ENCODE measurements at places on chromosomes 5 and 9.
A peak's percentile ranks its signal among the peaks of the same experiment; 100 is the strongest.

GRCh38 chr9:38389313-38389712, 3.2 kb upstream of the ALDH1B1 start:
- DNase-seq, result no peak

DNA sequence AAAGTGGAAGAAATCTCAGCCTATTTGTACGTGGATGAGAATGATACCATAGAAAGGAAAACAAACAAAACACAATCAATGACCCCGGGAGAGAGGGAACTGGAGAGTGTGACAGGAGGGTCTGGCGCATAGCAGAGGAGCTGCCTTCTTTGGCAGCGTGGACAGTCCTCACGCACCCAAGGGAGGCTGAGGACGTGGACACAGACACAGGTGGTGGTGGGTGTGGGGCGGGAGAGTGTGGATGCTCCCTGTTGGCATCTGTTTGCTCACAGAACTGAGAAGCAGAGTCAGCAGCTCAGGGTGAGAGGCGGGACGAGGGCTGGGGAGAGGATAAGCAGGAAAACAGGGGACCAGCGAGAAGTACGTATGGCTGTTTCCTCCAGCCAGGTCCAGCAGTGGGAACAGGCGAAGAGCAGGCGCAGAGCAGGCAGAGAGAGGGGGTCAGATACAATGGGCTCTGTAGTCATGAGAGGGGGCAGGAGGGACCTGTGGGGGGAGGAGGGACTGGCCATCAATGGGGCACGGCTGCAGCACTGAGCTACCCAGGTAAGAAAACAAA, 10.0 kb downstream of the CMBL start:
- DNase-seq, result no peak

DNA sequence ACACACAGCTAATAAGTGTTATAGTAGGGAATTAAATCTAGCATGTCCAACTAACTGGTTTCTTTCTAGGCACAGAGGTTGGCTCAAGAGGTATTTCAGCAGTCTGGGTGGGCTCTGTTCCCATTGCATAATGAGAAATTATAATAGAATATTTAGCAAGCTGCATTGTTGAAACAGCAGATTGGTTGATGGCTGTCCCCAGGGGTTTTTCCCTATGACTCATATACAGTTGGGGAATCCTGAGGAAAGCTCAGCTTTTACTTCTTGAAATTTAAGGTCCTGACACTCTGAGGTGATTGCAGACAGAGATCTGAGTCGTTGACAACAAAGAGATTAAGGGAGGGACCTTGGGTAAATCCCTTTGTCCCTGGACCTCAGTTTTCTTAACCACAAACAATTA, 38.3 kb upstream of the TNFSF8 start:
- peak; percentile 20 for DNase-seq

GRCh38 chr9:137315581-137316011, 13.5 kb upstream of the NRARP start:
- DNase-seq, result no peak

- no peak for DNase-seq
These were observed 36.6 kb downstream of the DROSHA start for GRCh38 chr5:31495336-31495735.

DNA sequence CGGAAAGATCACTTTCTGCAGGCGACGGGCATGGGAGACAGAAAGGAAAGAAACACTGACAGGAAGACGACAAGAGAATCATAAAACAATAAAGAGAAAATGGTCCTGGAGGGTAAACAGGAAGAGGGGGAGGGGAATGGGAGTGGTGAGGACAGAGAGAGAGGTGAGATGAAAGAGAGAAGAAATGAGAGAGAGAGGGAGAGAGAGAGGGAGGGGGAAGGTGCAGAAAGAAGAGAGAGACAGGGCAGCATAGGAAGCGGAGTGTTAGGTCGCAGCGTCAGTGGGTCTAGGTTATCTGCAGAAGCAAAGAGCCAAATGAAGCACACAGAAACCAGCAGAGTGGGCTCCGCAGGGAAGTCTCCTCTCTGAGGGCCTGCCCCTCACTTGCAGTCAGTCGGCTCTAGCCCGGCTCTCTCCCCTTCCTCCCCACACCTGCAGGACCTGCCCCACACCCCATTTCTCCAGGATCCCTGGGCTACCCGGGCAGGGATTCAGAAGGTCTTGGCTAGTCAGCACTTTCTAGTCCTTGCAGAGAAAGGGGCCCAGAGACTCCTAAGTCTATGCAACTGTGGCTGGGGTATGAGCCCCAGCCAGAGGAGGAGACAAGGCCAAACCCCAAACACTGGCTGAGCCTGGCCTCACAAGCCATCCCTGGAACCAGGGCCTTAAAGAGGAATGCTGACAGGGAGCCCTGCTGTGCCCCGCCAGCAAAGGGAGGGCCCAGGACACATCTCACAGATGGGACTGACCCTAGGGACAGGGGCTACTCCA, 29.7 kb upstream of the MEIKIN start:
- DNase-seq, result peak; percentile 60

DNA sequence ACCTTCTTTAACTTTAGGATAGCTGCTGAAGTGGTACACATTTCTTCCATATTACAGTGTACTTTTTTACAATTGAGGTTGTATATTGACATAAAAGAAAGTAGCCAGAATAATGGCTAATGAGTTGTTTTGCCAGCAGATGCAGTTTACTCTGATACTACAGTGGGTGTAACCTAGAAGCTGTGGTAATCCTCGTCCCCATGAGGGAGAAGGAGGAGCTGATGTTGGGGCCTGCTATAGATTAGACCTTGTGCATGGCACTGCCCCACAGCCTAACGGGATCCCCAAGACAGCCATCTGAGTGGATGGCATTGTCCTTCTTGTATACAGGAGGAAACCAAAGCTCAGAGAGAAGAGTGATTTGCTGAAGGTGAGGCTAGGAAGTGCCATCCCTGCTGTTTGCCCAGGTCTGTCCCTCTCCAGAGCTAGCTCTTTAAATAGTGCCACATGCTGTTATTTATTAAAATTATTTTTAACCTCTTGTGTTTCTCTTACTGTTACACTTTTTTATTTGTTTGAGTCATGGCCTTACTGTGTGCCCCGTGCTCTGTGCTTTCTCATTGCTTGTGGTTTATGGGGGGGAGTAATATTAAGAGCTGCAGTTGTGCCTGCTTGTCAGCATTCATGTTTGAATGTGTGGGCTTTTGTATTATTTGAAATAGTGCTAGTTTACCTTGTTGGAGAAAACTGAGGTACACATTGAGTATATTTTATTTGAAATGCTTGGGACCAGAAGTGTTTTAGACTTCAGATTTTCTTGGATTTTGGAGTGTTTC, 65.3 kb downstream of the ICE1 start:
- DNase-seq, result no peak

- peak; percentile 27 for DNase-seq
These were observed 11.5 kb downstream of the CCDC69 start for GRCh38 chr5:151212406-151212798.

- DNase-seq, result peak; percentile 64
These were observed 35.9 kb downstream of the TGFBR1 start for GRCh38 chr9:99140685-99141314.

- no peak for DNase-seq
These were observed 15.6 kb downstream of the C5orf58 start for GRCh38 chr5:170248172-170248930.

DNA sequence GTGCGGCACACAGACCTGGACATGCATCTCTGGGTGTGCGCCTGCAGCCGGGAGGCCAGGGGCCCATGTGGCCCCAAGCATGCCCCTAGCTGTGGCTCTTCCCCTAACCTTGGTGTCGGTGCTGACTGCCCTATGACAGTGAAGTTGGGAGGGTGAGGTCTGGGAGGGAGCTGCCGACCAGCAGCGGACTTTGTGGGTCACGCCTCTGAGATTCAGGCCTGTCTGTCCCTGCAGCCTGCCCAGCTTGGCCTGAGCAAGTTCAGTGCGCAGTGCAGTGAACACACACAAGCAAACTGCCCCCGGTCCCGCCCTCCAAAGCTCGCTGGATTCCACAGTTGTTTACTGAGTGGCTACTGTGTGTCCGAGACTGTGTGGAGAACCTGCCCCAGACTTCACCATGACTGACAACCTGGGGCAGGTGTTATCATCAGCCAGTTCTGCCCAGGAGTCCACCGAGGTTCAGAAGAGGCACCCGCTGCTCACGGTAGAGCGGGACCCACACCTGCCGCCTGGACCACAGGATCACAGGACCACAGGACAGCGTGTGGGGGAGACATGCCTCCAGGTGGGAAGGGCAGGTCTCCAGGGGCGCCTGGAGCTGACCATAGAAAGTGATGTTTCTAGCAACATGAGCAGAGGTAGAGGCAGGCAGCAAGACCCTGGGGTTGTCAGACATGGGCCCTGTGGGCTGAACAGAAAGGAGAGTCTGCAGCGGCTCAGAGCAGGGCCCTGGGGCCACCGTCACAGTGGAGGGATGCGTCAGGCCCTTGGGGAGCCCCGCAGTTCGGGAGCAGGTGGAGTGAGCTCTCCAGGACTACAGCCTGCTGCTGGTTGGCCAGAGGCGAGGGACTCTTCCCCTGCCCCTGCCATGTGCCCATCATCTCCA, 105.1 kb downstream of the PHF2 start:
- DNase-seq, result peak; percentile 9

DNA sequence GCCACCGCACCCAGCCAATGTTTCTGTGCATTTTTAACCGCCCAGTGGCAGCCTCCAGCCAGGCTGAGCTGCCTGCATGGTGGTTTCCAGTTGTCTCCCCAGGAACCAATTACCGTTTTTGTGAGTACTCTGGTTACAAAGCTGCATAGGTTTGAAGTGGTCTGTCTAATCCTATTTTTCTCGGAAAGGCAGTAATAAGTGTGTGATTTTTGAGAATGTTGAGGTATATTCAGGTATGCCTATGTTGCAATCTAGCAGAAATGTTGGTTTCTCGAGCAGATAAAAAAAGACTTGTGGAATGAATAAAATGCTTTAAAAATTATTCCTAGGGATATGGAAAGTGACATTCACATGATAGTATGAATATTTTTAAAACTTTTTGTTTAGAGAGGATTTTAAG, 41.5 kb upstream of the ANKH start:
- DNase-seq, result no peak

GRCh38 chr5:146862641-146863040, 15.9 kb downstream of the PPP2R2B start:
- no peak for DNase-seq

DNA sequence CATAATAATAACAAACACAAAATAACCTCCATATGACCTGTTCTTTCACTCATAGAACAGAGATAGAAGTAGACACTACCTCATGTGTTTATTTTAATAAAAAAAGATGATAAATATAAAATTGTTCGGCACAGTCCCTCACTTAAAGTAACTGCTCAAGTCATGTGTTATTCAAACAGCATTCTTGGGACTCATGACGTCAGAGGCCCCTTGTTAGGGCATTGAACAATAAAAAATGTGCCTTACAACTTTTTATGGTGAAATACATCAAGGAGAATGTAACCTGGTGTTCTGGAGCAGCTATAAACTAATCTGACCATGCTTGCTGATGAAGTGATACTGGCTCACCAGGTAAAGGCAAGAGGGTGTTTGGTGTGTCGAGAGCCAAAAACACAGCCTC, 12.2 kb upstream of the NDFIP1 start:
- peak; percentile 46 for DNase-seq

GRCh38 chr9:97372580-97372979, 39.3 kb upstream of the TDRD7 start:
- DNase-seq, result no peak

DNA sequence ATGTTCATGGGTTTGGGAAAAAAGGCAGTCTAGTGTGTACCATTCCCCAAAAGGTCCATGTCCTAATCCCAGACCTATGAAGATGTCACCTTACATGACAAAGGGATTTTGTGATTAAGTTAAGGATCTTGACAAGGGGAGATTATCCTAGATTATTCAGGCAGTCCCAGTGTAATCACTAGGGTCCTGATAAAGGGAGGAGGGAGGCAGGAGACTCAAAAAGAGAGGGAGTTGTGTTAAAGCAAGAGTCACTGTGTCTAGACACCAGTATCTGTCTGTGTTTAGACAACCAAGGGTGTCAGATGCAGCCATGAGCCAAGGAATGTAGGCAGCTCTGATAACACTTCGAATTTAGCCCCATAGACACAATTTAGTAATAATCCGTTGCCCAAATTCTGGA, 49.5 kb downstream of the DPYSL3 start:
- DNase-seq, result no peak

DNA sequence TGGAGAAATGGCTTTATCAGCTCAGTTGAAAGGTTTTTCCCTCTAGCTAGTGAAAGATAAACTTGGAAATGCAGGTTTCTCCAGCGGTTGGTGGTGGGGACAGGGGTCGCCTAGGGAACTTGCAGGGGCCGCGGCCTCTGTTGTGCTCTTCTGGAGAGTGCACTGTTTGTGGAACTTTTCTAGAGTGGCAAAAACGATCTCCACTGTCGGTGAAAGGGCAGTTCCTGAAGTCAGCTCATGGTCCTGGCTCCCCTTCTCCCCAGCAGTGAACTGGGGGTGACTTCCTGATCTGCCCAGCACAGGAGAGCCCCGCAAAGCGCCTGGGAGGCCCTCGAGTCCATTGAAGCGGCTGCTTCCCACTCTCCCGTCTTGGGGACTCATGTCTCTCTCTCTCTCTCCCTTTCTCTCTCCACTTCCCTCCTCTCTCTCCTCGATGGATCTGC, 3.2 kb downstream of the IRX1 start:
- no peak for DNase-seq

GRCh38 chr9:136326061-136326760, 1.1 kb upstream of the GPSM1 start:
- no peak for DNase-seq

- no peak for DNase-seq
These were observed 47.3 kb downstream of the LIFR start for GRCh38 chr5:38509185-38509584.

- no peak for DNase-seq
These were observed 3.9 kb upstream of the LPCAT1 start for GRCh38 chr5:1527533-1528205.

GRCh38 chr5:81924442-81924841, 47.4 kb upstream of the ATG10 start:
- no peak for DNase-seq

DNA sequence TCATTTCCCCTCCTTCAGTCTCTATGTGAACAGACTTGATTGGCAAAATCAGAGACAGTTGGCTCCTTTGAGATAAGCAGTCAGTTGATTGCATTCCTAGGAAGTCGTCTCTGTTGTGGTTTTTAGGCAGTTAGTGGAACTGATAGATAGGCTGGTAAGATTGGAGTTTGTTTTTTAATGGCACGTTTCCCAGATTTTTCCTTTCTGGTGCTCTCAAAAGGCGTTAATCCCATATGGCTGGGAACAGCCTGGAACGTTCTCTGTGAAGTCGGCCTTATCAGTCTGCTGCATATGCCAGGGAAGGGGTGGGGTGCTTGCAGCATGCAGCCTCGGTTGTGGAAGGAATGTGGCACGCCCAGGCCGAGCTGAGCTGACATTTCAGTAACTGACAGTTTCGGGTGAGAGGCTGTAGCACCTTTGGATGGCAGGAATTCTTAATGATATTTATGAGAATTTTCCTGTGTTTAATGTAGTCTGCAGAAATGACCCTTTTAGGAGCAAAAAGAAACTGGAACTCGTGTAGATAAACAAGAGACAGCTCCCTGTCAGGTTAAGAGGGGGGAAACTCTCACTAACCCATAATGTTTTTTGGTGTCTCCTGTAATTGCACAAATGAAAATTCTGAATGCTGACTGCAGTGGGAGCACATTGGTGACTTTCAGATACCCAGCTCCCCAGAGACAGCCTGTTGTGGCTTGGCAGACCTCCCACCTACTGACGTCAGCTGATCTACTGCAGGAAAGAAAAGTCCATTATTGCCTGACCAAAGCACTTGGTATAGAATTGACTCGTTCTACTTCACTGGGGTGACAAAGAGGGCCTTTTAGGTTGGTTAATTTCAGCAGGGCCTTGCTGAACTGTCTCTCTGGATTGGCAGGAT, 6.3 kb downstream of the SPTAN1 start:
- peak; percentile 45 for DNase-seq
